Aorta (tissue), 5 donors: ENCODE measurements at places on chromosomes 2 and 18. TPM values are rescaled to one million over a fixed set of nuclear protein-coding genes. Genes with fewer than 3 reads are reported as not detected.

CCBE1 gene
- not detected for total RNA-seq

XPO1 gene
- 115 TPM for total RNA-seq

SMC6 gene
- 17.2 TPM for total RNA-seq

SLC19A3 gene
- total RNA-seq = 2.8 TPM

ODC1 gene
- total RNA-seq = 46.1 TPM

SERPINB12 gene
- not detected for total RNA-seq

TNFAIP6 gene
- total RNA-seq = 3.6 TPM

GALM gene
- total RNA-seq = 8.6 TPM

TSPYL6 gene
- not detected for total RNA-seq

TMEM200C gene
- 0.15 TPM for total RNA-seq

CROCC2 gene
- total RNA-seq = 0.45 TPM

TSHZ1 gene
- total RNA-seq = 15.9 TPM

RND3 gene
- total RNA-seq = 67.0 TPM

TMEM37 gene
- 11.0 TPM for total RNA-seq

KCNE4 gene
- 10.9 TPM for total RNA-seq

NIFK gene
- total RNA-seq = 35.0 TPM

PAX8 gene
- total RNA-seq = 0.45 TPM

RNU2-63P gene
- not detected for total RNA-seq

NPHP1 gene
- total RNA-seq = 8.3 TPM

KIF5C gene
- total RNA-seq = 2.3 TPM

LAMA3 gene
- 29.0 TPM for total RNA-seq

SCN2A gene
- 0.81 TPM for total RNA-seq

ANKRD30B gene
- not detected for total RNA-seq

IL36B gene
- not detected for total RNA-seq

DYNAP gene
- total RNA-seq = not detected

EPB41L3 gene
- 116 TPM for total RNA-seq

PGAP1 gene
- total RNA-seq = 9.6 TPM

ZC3H6 gene
- 18.2 TPM for total RNA-seq

SERPINB4 gene
- total RNA-seq = not detected

CRYGC gene
- not detected for total RNA-seq

RUFY4 gene
- 0.39 TPM for total RNA-seq

NTSR2 gene
- not detected for total RNA-seq

PXDN gene
- total RNA-seq = 109 TPM

CD207 gene
- total RNA-seq = 0.78 TPM

HOXD9 gene
- total RNA-seq = 1.8 TPM

NCKAP5 gene
- 2.4 TPM for total RNA-seq

RFTN2 gene
- total RNA-seq = 22.2 TPM

GALNT14 gene
- total RNA-seq = 1.7 TPM

FOXI3 gene
- total RNA-seq = not detected

FOXD4L1 gene
- total RNA-seq = 0.16 TPM

CFAP221 gene
- total RNA-seq = 2.1 TPM

ILKAP gene
- 50.7 TPM for total RNA-seq

SERPINB10 gene
- total RNA-seq = not detected

RGPD3 gene
- total RNA-seq = 0.18 TPM

SEPTIN10 gene
- total RNA-seq = 132 TPM

C2orf81 gene
- 3.1 TPM for total RNA-seq
